ENCODE measurements at places on chromosomes 2 and 18.

DNA sequence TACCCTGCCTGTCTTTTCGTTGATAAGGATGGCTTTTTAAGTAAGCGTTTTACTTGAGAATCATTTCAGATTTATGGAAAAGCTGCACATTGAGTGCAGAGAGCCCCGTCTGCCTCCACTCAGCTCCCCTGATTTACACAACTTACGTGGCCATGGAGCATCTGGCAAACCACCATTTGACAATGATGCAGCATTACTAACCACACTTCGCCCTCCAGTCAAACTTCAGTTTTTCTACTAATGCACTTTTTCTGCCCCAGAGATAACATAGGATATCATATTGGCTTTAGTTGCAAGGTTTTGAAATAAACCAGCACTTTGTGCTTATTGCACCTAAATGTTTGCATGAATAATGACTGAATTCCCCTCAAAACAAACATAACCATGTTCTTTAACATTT, 165.1 kb upstream of the TPO start:
- no peak for DNase-seq

- no peak for DNase-seq
Measured at GRCh38 chr2:79789811-79790210, 277.0 kb downstream of the CTNNA2 start.

DNA sequence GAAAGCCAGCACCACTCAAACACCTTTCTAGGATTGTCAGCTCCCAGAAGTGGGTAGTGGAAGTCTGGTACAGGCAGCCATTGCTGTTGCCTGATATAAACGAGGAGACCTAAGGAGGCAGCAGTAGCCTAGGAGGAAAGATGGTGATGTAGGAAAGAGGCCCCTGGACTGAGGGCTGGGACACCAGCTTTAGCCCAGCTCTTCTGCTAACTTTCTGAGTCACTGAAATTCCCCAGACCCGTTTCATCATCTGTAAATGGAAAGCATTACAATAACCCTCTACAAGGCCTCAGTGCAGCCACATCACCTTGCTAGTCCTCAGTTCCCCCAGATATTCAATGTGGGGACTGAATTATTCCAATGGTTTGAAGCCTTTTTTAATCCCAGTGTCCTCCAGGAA, 336.5 kb downstream of the TNS1 start:
- no peak for DNase-seq

DNA sequence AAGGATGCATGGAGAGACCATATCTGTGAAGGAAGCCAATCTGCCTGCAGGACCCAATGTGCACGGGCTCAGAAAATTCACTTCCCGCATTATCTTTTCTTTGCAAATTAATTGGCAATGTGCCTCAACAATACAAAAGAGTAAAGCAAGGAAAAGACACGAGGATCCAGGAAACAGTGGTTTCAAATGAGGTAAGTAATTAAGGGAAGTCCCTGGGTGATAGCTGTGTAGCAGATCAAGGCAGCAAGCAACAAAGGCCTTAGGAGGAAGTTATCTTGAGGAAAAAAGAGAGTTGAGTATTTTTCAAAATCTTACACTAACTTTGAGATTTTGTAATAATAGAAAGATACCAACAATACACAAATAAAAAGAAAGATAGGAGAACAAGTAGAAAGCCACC, 44.3 kb upstream of the TGIF1 start:
- no peak for DNase-seq

DNA sequence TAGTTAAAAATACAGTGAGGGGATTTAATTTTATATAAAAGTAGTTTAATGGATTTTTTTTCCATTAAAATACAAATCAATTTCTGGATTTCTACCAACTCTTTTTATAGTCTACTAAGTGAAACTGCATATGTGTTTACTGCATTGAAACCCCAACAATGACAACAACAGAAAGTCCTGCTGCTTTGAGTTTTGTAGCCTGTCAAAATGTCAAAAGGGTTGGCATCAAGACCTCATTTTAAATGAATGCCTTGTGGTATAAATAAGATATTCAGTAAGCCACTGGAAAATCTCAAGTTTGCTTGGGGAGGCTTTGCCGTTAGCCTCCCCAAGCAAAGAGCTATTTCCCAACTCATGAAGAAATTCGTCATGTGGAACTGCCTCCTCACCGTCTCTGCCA, 440.3 kb upstream of the HNMT start:
- no peak for DNase-seq

DNA sequence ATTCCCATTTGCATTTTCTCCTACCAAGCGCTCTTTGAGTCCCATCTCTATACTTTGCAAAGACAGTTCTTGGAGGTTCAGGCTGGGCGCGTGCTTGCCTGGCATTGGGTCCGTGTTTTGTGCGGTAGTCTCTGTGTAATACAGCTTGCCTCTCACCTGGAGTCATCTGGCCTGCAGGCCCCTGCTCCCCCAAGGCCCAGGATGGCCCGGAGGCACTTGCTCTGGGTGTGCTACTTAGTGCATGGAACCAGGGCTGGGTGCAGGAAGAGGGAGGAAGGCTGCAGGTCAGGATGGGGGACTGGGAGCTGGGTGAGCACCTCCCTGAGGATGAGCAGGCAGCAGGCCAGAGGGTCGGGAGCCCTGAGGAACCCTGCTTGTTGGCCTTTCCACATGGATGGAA, 220.9 kb downstream of the LDLRAD4 start:
- DNase-seq, result no peak

DNA sequence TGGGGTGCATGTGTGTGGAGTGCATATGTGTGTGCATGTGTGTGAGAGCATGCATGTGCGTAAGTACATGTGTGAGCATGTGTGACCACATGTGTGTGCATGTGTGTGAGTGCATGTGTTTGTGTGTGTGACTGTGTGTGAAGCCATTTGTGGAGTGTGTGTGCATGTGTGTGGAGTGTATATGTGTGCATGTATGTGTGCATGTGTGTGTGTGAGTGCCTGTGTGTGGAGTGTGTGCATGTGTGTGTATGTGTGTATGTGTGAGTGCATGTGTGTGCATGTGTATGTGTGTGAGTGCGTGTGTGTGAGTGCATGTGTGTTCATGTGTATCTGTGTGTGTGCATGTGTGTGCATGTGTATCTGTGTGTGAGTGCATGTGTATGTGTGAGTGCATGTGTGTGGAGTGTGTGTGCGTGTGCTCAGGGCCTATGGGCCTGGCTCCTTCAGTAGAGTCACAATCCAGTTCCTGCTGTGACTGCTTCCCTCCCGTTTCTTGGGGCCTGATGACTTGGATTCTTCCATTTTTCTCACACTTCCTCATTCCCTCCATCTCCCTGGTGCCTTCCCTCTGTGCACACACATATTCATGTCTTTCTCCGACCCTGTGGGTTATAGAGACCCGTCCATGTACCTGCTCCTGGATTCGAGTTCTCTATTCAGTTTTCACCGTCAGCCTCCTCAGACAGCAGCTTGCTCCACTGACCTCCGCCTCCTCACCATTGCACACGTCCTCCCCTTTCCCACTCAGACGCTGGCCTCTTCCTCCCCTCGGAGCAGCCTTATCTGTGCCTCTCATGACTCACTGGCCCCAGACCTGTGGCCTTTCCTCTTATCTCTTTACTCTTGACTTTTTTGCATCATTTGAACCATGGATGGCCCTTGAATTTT, 25.2 kb downstream of the TOGARAM2 start:
- no peak for DNase-seq

GRCh38 chr18:22544626-22545025, 126.9 kb upstream of the CTAGE1 start:
- DNase-seq, result no peak

Measured in eye (tissue), 1 donor.